Activated CD4-positive, alpha-beta T cell treated with anti-CD3 and anti-CD28 coated beads for 4 hours (primary cell): ENCODE measurements at places on chromosomes 4 and X.

DNA sequence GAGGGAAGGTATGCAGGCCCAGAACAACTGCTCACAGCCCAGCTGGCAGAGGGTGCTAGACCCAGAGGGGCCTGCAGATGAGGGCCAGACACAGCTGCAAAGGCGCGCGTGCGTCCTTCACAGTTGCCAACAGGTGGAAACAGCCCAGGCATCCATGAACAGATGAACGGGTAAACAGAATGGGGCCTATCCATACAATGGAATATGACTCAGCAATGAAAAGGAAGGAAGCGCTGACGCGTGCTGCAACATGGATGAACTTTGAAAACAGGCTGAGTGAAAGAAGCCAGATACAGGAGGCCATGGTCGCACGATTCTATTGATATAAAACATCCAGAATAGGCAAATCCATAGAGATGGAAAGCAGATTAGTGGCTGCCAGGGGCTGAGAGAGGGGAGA is 83.1 kb upstream of the DDX3X start:
- no peak for DNase-seq

GRCh38 chr4:38065176-38065575 is 105.0 kb downstream of the PTTG2 start:
- DNase-seq, result no peak

GRCh38 chrX:150873616-150874015 is 24.9 kb downstream of the CD99L2 start:
- no peak for DNase-seq

- no peak for DNase-seq
These were observed 47.4 kb upstream of the HOPX start for GRCh38 chr4:56728512-56728911.
